ENCODE measurements at places on chromosomes 4 and X.

- no peak for DNase-seq
Measured at GRCh38 chr4:58553031-58553430, 1442.8 kb upstream of the IGFBP7 start.

- DNase-seq, result no peak
Measured at GRCh38 chr4:146407669-146408084, 114.1 kb downstream of the SLC10A7 start.

DNA sequence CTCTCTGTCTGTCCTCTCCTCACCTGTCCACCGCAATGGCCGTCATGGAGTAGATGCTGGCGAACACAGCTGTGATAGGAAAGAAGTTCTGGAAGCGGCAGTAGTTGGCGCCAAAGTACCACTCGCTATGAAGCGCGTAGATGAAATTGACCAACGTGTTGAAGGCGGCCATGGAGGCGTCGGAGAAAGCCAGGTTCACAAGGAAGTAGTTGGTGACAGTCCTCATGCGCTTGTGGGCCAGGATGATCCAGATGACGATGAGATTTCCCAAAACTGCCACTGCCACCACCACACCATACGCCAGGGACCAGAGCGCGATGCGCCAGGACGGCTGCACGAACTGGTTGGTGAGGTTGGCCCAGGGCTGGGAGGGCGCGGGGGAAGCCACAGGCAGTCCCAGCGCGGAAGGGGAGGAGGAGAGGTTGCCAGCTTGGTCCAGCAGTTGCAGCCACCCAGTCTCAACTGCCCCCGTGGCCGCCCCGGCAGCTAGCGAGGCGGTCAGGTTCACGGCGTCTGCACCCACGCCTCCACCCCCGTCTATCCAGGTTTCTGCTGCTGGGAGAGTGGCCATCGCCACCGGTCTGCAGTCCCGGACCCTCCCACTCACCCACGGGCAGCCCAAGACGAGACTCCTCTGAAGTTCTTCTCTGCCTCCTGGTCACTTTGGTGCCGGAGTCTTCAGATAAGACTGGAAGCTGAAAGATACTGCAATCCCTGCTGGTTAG, 518 bp downstream of the TACR3 start:
- no peak for DNase-seq

GRCh38 chr4:168600796-168601583, 104.1 kb downstream of the PALLD start:
- no peak for DNase-seq

DNA sequence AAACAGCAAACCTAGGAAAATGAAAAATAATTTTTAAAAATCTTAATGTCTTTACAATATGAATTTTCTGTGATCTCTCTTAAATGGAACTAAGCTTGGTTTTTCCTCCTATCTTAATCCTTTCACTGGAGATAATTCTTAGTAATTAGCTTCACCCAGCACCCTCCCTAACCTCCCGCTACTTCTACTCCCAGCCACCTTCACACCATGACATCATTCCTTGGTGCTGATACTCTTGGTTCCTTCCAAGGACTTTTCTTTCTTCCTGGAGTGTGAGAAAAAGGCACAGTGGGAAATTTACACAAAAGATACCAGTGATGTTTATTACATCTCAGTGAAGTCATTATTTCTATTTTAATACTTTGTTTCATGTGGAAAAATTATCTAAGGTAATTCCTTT, 163.6 kb upstream of the PLAC1 start:
- DNase-seq, result no peak
